DMS79 (cell line): ENCODE measurements at places on chromosomes 1 and 21.

DNA sequence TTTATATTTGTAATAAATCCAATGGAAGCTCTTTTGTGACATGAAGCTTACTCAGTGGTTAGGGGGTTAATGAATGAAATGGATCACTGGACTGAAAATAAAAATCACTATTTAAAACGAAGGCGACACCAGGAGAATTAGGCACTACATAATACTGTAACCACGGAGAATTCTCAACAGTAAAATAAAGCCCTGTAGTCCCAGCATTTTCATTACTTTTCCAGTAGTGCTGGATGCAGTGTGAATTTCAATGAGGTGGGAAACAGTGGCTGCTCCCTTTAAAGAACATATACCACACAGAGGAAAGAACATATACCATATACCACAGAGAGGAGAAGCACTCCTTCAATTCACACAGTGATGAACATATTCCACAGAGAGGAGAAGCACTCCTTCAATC, 275.0 kb downstream of the SMYD3 start:
- no peak for DNase-seq

DNA sequence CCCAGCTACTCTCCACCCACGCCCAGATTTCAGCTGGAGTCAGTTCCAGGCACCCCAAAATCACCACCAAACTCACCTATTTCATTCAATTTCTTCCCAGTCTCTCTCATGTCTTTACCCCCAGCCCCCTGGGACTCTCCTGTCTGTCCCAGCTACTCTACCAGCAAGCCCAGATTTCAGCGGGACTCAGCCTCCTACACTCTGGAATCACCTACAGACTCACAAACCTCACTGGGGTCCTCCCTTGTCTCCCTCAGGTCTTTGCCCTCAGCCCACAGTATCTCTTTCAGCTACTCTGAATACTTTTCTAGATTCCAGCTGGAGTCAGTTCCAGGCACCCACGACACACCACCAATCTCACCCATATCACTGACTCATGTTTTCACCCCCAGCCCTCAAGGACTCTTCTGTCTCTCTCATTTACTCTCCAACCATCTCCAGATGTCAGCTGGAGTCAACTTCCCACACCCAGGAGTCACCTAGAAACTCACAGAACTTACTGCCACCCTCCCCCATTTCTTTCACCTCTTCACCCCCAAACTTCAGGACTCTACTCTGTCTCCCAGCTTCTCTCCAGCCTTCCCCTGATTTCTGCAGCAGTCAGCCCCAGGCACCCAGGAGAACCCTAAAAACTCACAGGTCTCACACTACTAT, 1529.3 kb upstream of the TPTE start:
- no peak for DNase-seq

DNA sequence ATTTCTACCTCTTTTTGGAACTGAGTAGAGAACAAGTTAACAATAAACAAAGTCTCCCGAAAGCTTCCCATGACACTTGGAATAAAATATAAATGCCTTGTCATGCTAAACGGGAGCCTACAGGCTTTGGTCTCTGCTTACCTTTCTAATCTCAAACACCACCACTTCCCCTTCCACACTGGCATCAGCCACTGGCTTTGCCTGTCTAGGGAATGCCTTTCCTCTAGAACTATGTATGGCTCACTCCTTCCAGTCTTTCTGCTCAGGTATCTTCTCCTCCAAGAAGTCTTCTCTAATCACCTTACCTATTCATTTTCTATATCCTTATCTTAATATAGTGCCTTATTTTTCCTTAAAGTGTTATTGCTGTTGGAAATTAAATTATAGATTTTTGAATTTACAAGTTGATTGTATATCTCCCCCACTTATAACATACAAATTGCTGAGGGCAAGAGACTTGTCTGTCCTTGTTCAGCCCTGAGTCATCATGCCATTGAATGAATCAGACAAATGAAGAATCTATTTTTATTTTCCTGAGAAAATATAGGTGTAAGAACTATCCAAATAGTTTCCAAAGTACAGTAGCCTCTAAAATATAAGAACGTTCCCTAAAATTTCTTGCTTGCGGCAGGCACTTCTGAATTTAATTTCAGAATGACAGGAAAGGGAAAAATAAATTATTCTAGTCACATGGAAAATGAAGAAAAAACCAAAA, 119.2 kb downstream of the TM2D1 start:
- no peak for DNase-seq

DNA sequence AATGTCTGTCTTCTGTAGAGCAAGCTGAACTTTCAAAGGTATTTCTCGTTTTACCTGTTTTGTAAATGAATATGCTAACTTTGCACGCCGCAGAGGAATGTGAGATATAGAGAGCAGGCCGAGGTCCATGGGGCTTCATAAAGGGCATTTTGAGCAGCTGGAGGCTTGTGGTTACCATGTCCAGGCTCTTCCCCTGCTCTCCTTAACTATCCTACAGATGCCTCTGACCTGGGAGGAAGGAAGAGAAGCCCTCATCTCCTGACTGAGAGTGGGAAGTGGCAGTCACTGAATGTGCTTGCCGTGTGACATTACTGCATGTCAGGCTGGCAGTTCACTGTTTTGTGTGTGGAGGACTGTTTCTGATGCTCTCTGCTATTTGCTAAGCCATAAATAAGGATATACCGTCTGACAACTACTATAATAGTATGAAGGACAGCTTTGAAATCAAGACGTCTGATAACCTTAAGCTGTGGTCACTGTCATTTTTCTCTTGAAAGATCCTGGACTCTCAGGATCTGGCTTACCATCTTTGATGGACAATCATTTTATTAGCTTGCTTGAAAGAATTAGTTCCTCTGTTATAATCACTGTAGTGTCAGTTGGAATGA, 92.2 kb downstream of the DYRK1A start:
- DNase-seq, result no peak

DNA sequence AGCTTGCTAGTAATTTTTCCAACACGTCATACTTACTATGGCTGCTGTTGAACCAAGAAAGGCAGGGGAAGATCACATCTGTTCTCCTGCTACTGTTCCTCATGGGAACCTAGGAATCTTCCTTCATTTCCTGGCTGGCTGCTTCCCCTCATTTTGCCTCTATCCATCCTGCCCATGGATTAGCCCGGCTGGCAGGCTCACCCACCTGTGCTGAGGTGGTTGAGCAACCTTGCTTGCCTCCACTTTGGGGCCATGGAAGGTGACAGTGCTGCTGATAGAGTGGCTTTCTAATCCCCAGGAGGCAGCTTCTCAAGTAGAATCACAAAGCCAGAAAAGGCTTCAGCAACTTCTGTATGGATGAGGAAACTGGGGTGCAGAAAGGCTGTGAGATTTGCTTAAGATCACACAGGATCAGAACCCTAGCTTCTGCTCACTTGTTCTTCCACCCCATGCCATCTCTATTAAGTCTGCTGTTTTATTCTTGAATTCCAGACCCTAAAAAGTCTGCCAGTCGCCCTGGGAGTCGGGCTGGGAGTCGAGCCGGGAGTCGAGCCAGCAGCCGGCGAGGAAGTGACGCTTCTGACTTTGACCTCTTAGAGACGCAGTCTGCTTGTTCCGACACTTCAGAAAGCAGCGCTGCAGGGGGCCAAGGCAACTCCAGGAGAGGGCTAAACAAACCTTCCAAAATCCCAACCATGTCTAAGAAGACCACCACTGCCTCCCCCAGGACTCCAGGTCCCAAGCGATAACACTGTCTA, 6.2 kb upstream of the BMP8A start:
- no peak for DNase-seq

DNA sequence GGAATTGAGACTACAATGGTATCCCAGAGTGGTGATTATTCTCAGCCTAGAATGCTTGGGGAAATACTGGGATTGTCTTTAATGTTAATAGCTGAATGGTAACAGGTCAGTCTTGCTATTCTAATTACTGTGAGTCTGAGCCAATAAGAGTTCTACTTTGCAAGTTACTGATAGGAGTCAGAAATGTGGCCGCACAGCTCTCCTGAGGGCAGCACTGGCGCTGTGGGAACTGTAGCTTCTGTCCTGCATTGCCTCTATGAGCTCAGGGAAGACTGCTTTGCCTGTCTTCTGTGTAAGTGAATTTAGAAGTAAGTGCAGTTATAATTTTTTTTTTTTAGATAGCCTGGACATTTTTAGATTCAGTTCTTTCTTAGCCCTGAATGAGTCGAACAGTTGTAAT, 10.0 kb upstream of the VAMP3 start:
- DNase-seq, result no peak
